ENCODE measurements at places on chromosomes 11 and 22.

GRCh38 chr11:94010136-94010535, 11.0 kb upstream of the HEPHL1 start:
- no peak for DNase-seq

DNA sequence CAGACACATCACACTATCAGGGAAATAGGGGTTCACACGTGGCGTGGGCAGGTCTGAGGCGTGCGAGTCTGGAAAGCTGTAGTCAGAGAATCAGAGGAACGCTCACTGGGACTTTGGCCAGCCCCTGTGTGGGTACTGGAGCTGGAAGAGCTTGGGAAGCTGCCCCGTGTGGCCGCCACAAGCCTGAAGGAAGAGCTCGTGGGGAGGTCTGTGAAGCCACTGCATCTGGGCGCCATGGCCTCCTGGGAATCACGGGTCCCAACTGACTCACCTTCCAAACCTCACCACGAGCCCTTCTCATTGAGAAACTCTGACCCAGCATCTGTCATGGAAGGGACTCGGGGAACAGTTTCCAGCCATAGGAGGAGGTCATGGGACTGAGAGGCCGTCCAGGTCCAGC, 5.9 kb upstream of the MRGPRF start:
- DNase-seq = no peak

GRCh38 chr22:23107487-23108248, 34.1 kb downstream of the RSPH14 start:
- no peak for DNase-seq

DNA sequence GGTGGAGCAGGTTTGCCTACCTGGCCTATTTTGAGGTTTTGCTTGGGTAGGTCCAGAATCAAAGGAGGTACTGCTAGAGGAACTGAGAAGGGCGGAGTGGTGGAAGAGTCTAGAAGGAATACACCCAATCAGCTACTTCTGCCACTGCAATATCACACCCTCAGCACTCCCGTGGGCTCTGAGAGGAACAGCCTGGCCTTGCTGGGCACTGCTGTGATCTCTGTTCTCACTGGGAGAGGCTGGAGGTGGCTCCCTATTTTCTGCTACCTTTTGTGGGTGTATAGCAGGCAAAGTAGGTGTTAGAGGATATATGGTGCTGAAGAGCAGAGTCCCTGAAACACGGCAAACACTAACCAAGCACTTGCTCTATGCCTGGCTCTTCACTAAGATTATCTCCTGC, 25.0 kb upstream of the IGSF22 start:
- no peak for DNase-seq

GRCh38 chr11:27700351-27701301, at the start of gene BDNF:
BDNF (minus strand) TSS chr11:27700455; CDS start chr11:27658564, 41,891 bp downstream.
- DNase-seq = no peak

DNA sequence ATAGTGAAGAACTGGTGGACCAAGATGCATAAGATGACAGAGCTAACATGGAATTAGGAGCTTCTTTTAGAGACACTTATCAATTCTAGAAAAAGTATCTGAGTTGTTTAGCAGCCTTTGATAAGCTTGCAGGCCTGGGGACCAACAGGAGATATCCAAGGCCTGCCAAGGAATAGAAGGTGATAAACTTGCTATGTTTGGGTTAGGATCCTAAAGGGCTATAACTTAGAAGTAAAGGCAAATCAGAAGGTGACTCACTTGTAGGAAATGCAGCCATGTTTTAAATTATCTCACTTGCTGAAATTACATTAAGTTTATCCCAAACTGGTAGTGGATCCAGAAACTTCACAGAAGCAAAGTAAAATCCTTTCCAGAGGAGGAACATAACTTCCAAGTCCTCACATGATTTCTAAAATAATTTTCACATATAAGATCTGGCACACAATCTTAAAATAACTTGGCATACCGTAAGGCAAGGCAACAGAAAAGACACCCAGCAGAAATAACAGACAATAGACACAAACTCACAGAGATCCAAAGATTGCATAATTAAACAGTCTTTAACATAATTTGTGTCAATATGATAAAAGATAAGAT, 69.6 kb upstream of the TEAD1 start:
- no peak for DNase-seq

- no peak for DNase-seq
These were observed 2.7 kb upstream of the TEX54 start for GRCh38 chr11:62835336-62835735.

DNA sequence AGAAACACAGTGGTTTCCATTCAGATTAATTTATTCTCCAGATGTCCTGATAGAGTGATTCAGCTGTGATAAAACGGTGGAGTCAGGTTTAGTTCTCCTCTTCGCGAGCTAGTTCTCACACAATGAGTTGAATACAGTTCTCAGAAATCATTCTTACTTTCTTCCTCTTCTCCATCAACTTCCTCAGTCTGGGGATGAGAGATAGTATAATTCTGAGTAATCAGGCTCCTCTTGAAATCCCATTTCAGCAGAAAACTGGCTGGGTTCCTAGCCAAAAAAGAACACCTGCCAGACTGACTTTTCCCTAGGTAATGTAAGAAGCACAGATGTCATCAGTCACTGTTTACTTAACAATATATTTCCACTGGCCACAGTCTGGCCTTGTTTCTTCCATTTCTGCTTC, 76.7 kb downstream of the SVIP start:
- DNase-seq = no peak

- no peak for DNase-seq
These were observed 71.6 kb downstream of the PRMT3 start for GRCh38 chr11:20458905-20459632.

DNA sequence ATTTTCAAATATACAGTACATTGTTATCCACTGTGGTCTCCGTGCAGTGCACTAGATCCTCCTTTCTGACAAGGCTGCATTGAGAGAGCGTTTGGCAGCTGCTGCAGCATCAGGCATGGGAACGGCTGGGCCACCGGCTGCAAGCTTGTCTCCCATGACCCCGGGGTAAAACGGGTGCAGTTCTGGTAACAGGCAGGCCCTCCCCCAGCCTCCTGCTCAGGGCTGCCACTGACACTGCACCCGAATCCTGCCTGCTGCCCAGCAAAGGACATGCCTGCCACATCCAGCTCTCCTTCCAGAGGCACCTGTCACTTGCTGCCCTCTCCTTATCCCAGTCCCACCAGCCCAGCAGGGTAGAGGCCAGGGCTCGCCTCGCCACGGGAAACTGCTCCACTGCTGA, 124.5 kb upstream of the TMEM45B start:
- DNase-seq = no peak

- no peak for DNase-seq
These were observed 135.7 kb downstream of the COMMD9 start for GRCh38 chr11:36153551-36153950.

All from smooth muscle cell of the brain vasculature (primary cell).